NCI-H2081 (cell line): ENCODE measurements at places on chromosomes 12 and 14.

- no peak for DNase-seq
Measured at GRCh38 chr12:67813456-67813904, 164.9 kb downstream of the DYRK2 start.

DNA sequence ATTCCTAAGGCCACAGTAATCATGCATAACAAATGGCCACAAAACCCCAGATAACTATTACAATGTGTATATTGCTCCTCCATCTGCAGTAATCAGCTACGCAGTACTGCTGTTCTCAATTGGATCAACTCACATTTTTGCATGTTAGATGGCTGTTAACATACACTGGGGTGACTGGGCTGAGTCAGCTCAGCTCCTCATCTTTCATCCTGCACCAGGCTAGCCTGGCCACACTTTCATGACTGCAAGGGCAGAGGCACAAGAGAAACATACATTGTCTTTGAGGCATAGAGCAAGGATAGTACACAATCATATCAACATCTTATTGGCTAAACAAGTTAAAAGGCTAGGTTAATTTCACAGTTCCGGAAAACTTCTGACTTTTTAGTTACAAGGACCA, 306.6 kb downstream of the SLC6A15 start:
- DNase-seq, result no peak

DNA sequence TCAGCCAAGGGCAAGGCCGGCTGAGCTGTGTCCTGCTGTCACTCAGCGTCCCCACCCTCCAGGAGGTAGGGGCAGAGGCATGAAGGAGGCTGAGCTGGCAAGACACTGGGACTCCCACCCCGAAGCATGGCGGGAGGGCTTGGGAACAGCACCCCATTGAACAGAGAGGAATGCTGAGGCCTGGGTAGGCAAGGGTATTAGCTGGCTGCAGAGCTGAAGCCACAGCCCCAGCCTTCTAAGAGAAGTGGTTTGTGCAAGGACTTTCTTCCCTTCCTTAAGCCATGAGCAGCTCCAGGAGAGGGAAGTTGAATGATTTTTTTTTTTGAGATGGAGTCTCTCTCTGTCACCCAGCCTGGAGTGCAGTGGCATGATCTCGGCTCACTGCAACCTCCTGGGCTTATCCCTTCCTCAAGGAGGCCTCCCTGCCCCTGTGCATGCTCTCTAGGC, 6.6 kb upstream of the CFAP73 start:
- no peak for DNase-seq

GRCh38 chr12:65082406-65082805, 38.7 kb downstream of the WIF1 start:
- peak; percentile 79 for DNase-seq

DNA sequence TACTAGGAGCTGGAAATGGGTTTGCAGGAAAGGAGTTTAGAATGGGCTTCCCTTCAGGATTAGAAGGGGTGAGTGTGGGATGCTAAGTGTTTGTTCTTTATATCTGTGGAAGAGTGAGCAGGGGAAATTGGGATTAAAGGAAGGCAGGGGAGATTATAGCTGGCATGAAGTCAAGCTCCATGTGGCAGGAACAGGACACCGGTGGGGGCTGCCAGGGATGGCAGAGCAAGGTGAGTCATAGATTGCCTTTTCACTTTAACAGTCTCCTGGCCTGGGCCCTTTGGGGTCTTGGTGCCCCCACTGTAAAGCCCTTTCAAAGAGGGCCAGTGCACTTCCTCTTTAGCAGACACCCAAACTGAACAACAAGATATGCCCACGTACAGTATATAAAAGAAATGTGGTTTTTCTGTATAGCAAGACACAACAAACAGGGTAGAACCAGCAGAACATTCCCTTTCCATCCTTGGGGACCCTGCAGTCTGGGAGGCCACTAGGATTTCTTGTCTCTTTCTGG, 23.1 kb upstream of the FBXO21 start:
- DNase-seq, result no peak

GRCh38 chr12:59079002-59079401, 158.7 kb upstream of the LRIG3 start:
- no peak for DNase-seq

DNA sequence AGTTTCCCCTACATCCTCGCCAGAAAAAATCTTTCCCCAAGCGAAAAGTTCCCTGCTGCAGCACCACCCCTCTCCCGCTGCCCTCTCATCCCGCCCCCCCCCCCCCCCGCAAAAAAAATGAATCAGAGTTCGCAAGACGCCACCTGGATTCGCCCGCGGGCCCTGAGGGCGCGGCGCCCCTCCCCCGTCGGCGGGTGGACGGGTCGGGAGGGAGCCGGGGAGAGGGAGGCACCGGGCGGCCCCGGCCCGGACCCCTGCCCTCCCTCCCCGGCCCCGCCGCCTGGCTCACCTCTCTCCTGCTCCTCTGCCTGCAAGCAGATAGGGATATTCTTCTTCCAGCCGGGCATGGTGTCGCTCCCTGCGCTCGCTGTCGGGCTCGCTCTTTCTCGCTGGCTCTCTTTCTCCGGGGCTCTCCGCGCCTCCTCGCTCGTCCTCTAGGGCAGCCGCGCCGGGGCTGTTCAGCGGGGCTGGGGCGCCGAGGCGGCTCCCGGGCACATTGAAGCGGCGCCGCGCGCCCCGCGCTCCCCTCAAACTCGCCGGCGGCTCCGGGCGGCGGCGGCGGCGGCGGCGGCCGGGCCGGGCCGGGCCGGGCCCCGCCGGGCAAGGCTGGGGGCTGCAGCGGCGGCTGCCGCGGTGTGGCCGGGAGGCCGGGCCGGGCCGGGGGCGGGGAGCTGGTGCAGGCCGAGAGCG, 200.3 kb upstream of the CAND1 start:
- DNase-seq, result peak; percentile 59

DNA sequence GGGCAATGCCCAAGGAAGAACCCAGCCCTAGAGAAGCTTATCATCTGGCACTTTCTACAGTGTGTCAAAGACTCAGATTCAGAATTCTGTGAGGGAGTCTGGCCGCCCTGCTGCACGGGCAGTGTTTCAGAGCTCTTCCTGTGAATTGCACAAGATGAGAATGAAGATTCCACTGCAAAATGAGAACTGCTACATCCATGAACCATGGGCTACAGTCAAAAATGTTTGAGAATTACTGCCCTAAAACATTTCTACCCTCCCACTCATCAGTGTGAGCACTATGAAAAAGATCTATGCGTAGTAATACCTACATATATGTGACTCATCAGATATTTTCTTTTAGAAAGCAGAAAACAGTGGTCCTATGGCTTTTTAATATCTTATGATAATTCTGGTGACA, 104.0 kb downstream of the STAB2 start:
- DNase-seq, result no peak

DNA sequence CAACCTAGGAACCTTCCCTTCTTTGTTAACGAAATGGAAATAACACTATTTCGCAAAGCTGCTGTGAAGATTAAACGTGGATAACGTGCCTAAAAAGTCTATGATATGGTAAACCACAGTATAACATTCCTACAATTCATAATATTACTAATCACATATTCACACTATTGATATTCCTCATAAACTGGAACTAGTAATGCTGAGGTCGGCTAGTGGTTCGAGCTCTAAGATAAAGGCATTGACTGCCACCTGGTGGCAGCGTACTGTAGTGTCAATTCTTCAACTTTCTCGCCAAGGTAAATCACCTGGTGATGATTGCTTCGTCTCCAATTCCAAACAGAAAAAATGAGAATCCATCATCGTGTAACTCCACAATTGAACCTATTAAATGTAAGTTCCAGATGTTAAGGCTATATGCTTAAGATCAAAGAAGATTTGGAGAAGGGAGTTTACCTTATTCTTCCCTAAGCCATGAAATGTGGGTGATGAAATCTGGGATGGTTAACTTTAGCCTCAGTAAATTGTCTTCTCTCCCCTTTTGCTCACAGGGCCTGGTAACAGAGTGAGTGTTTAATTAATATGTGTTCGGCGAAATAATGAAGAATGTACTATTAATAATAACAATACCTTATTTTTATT, 197.5 kb upstream of the TMEM132C start:
- DNase-seq, result peak; percentile 56

DNA sequence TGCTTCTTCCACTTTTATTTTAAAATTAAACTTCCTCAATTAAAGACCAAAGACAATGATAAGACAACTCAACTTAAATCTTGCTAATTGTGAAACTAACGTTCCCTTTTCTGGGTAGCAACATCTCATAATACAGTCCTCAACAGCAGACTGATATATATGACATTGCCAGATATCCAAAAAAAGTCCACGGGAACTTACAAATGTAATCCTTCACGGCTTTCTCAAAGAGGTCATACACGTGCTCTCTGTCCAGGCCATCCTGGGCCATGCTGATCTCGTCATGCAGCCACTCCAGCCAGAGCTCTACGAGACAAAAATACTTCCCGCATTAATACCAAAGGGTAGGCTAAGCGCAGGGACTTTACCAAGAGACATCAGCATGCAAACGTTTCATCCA, 13.3 kb downstream of the SART3 start:
- DNase-seq, result no peak

DNA sequence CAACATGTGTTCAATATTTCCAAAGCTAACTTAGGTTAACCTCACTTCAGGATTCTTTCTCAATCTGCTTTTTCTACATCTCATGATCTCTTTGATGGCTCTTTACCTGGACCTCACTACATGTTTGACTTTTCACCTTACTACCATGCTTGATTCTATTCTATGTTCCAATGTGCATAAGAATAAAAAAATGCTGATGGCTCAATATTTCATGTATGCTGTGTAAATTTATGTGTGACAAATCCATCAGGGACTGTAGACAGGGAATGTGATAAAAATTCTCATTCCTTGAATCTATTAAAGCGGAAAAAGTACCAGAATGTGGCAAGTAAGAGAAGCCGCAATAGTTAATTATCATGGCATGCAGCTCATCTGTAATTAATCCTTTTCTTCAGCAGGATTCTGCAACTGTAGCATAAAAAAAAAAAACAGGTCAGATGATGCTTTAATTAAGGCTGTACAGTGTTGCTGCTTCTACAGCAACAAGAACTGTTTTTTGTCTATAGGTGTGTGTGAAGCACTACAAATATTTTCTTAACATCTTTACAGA, 276.9 kb upstream of the PRKD1 start:
- no peak for DNase-seq

DNA sequence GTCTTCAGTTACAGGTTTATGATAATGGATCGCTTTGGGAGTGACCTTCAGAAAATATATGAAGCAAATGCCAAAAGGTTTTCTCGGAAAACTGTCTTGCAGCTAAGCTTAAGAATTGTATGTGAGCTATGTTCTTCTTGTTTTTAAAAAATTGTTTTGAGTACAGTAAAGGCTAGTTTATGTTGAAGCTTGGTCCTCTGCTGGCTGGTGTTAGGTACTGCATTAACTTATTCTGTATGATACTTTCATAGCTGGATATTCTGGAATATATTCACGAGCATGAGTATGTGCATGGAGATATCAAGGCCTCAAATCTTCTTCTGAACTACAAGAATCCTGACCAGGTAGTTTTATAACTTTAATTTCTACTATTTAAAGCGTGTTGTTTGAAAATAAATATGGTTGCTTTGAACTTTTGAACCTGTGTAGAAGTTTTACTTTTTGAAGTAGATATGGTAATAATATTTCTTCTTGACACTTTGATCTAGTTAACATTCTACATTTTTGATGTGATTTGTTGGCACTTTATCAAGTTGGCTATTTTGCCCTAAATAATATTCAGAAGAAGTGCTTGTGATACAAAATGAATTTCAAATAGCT, 55.7 kb downstream of the VRK1 start:
- peak; percentile 7 for DNase-seq

DNA sequence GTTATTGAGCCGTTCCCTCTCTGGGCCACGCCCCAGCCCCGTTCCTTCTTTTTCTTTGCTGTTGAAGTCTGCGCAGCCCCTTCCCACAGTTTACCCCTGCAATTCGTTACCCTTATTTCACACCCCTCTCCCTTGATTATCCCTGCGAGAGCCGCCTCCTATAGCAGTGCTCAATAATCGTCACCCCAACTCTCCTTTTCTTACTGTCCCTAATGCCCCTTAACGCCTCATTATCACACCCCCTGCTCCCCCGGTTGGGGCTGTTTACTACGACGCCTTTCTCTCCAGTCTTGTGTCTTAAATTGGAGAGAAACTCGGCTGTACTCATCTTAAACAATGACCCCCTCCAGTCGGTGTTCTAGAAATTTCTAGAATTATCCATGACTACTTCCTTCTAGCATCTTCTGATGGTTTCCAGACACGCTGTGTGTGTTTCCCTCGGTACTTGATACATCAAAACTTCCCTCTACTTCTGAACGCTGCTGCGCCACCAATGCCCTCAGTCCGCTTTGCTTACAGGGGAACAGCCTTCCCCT, 713 bp upstream of the FBXL14 start:
- DNase-seq, result no peak

DNA sequence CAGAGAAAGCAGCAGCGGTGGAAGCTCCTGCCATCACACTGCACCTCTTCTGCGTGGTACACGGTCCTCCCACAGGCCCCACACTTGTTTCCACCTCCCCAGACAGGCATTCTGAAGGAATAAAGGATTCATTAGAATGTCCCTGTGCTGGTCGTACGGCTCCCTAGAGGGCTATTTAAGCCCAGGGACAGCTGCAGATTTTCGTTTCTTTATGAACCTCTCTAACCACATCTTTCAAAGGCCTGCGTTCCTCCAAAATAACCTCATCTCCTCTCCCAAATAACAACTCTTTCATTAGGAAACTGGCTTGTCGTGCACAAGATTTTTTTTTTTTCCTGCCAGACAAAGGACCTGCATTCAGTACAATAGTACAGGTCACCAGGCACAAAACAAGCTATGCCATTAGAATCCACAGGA, 12.7 kb downstream of the CSRP2 start:
- no peak for DNase-seq

GRCh38 chr12:57195611-57196371, 20.8 kb upstream of the NXPH4 start:
- no peak for DNase-seq

DNA sequence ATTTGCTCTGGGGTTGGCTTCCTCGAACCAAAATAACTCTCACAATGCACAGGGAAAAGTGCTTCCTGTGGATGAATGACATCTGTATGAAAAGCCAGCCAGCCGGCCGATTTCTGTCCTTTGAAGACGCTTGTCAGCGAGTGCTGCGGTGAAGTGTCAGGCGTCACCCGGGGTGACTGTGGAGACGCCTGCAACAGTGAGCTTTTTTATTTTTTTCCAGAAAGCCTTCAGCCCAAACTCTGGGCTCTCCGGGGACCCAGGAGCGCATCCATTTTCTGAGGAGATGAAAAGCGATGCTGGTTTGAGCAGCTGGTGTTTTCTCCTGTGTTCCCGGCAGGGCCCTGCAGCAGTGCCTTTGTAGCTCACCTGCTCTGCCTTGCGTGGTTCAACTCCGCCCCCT, 147.9 kb upstream of the MYL2 start:
- DNase-seq, result no peak

GRCh38 chr14:104876251-104876699, 11.2 kb downstream of the CEP170B start:
- DNase-seq, result no peak

- no peak for DNase-seq
Measured at GRCh38 chr12:6980075-6980474, 9.4 kb downstream of the EMG1 start.
